ENCODE measurements at places on chromosomes 2 and 18.

- no peak for DNase-seq
Observed at GRCh38 chr2:98830571-98831145, 99.7 kb upstream of the MGAT4A start.

GRCh38 chr18:69469444-69469919 lies 68.8 kb downstream of the DOK6 start:
- DNase-seq: no peak

DNA sequence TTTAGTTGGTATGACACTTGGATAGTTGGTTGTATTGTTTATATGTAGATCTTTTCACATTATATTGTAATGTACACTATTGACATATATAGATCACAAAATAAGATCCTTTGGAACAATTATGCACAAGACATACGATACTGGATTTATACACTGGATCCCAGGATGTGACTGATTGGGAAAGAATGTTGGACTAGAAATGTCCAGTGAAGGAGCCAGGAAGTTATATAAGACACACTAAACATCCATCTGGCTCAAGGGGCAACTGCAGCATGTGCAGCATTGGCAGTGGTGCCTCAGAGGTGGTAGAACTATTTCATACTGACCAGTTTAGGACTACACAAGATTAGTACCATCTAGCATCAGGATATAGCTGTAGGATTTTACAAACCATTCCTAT lies 104.9 kb downstream of the TRABD2A start:
- no peak for DNase-seq

- no peak for DNase-seq
Observed at GRCh38 chr18:50142441-50143120, 52.4 kb downstream of the MYO5B start.

DNA sequence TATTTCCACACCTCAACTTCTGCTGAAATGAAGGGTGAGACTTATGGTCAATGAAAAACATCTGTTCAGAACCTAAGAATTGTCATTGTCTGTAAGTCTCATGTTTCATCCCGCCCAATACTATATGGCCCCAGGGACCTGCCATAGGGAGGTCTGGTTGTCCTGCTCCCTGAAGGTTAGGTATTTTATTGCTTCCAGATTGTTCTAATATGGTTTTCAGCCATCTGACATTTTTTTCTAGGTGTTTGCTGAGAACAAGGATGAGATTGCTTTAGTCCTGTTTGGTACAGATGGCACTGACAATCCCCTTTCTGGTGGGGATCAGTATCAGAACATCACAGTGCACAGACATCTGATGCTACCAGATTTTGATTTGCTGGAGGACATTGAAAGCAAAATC lies 7.3 kb downstream of the XRCC5 start:
- no peak for DNase-seq

DNA sequence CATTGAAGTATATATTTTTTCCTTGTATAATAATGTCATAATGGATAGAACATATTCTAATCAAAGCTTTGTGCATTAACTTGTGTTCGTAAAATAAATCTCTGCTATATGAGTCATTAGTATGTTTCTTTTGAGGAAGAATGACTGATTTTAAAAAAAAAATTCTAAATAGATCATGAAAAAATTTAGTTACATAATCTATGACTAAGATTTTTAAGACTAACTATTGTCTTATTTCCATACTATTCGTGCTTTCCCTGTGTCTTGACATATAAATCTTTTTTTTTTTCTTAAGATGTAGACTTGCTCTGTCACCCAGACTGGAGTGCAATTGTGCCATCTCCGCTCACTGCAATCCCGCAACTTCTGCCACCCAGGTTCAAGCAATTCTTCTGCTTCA lies 226.1 kb downstream of the DSEL start:
- no peak for DNase-seq

GRCh38 chr2:238895891-238896600 lies 48.2 kb downstream of the TWIST2 start:
- no peak for DNase-seq

- DNase-seq: no peak
Observed at GRCh38 chr2:40300391-40300790, 151.5 kb downstream of the SLC8A1 start.

GRCh38 chr18:47983055-47983454 lies 52.6 kb upstream of the SMAD2 start:
- DNase-seq: no peak

- DNase-seq: no peak
Observed at GRCh38 chr18:51236225-51236624, 38.7 kb upstream of the MEX3C start.

DNA sequence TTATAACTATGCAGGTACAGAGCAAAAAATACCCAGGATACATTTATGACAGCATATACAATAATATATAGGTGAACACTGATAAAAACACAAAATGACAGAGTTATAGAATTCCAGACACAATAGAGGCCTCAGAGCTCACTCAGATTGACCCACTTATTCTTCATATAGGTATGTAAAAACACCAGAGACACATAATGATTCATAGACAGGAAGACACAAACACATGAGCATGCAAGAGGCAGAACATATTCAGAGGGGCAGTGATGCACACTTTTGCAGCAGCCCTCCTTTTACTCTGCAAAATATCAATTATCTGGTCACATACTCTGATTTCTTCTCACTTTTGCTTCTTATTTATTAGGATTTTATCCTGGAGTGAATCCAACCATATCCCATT lies 633.3 kb upstream of the ACVR2A start:
- no peak for DNase-seq

DNA sequence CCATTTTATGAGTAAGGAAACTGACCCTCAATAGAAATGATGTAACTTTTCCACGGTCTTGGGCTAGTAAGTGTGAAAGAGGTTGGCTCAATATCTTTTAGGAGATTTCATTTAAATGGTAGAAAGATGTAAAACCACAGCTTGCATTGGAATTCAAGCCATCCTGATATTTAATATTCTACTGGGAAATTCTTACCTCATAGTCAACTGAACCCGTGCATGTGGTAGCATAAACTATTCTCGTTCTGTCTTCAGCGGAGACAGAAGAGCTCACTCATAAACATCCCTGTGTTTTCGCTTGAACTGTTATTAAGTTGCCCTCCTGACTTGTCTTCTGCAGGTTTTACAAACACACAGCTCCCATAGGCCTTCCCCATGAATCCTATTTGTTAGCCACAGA lies 8.5 kb upstream of the SPATS2L start:
- no peak for DNase-seq

DNA sequence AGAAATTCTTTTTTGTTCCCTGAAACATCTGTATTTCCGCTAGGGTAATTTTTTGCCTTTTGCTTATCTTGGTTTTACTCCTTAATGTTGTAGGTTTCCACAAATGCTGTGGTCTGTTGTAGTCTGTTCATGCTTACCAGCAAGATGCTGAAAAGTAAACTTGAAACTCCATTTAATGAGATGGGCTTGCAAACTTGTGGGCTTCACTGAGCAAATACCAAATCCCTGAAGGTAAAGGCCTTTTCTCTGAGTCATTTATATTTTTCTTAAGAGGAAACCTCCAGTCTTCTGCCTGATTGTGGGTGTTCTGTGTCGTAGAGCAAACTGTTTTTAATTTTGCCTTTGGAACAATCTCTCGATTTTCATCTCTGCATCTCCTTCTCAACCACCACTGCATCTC lies 9.3 kb downstream of the SP140 start:
- no peak for DNase-seq

GRCh38 chr2:168185583-168186274 lies 61.7 kb downstream of the STK39 start:
- no peak for DNase-seq

DNA sequence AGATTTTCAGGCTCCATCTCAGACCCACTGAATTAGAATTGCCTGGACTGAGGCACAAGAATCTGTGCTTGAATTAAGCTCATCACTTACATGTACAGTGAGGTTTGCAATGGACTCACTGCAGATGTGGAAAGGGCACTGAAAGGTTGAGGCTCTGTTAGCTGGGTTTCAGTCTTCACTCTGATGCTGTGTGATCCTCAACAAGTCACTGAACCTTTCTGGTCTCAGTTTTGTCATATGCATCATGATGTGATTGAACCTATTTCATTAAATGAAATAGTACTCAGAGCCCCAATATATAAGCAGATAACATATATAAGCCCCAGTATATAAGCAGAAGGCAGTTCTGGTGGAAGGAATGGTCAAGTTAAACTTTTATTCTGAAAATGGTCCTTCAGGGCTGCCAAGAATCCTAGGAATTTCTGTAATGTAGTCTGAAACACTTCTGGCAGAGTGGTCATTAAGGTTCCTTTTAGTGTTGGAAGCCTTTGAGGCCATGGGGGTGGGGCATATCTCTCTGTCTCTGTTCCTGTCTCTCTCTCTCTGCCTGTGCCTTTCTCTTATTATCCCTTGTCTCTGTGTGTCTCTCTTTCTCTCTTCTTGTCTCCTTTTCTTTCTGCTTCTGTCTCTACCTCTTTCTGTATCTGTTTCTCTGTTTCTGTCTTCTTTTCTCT lies 110.4 kb downstream of the ADCYAP1 start:
- DNase-seq: no peak

DNA sequence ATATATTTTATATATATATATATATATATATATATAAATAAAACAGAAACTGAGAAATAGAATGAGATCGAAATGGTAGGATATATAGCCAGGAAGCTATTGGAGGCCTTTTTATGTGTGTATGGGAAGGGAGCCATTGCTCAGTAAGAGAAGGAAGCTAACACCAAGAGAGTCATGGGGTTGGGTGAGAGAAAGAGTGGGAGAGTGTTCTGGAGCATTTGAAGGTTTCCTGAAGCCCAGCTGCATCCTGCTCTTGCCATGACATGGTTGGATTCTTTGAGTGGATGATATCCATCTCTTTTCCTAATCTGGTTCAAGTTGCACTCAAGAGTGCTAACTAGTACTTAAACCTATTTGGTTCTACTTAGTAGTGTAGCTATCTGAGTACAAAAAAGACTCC lies 282.3 kb downstream of the DYSF start:
- DNase-seq: no peak

DNA sequence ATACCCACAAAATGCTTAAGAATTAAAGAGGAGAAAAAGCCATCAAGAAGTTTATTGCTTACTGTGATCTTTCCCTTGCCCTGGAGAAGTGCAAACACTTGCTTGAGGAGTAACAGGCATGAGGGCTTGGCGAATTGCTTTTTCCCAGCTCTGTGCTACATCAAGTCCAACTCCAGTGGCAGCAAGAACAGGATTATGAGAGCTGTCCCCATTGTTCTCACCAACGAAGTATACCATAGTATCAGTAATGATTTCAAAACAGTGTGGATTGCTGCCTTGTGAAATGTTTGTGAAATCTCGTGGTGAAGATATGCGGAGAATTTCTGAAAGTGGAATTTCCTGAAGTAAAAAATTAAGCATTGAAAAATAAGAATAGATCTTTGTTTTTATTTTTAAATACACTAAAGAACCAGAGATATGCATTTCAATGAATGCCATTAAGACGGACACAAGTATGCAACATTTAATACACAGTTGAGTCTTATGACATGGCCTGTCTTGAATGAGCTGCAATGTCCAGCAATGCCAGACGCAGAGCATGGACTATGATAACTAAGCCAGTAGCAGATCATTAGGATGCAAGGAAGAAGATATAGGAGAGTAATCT lies 43.0 kb downstream of the NDUFAF7 start:
- no peak for DNase-seq

GRCh38 chr18:75214332-75214690 lies 3.7 kb downstream of the TSHZ1 start:
- DNase-seq: no peak

- no peak for DNase-seq
Observed at GRCh38 chr2:109322111-109322510, 193.1 kb downstream of the SH3RF3 start.

- no peak for DNase-seq
Observed at GRCh38 chr2:105896765-105897163, 152.1 kb downstream of the NCK2 start.

- no peak for DNase-seq
Observed at GRCh38 chr2:235066895-235067294, 115.1 kb downstream of the SH3BP4 start.

- no peak for DNase-seq
Observed at GRCh38 chr2:79373358-79374130, 139.3 kb upstream of the CTNNA2 start.

- no peak for DNase-seq
Observed at GRCh38 chr18:45232061-45232460, 383.2 kb upstream of the SLC14A2 start.

- no peak for DNase-seq
Observed at GRCh38 chr2:20012282-20013125, at the start of gene MATN3. Gene MATN3 (minus strand): TSS chr2:20012668. CDS start chr2:20012631, 37 bp downstream.

DNA sequence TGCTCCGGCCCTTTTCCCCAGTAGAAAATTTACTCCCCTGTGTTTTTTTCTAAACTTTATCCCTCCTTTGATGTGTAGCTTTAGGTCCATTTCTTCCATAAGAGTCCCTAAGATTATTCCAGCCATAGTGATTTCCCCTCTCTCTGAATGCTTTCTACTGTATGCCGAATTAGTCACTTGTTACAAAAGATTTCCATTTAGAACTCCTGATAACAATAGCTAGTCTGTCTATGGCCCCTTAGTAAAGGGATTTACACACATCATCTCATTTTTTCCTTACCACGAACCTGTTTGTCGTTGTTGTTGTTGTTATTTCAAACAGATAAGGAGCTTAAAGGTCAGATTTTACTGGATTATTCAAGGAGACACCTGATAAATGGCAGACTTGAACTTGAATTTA lies 256.1 kb downstream of the PAX3 start:
- DNase-seq: no peak

DNA sequence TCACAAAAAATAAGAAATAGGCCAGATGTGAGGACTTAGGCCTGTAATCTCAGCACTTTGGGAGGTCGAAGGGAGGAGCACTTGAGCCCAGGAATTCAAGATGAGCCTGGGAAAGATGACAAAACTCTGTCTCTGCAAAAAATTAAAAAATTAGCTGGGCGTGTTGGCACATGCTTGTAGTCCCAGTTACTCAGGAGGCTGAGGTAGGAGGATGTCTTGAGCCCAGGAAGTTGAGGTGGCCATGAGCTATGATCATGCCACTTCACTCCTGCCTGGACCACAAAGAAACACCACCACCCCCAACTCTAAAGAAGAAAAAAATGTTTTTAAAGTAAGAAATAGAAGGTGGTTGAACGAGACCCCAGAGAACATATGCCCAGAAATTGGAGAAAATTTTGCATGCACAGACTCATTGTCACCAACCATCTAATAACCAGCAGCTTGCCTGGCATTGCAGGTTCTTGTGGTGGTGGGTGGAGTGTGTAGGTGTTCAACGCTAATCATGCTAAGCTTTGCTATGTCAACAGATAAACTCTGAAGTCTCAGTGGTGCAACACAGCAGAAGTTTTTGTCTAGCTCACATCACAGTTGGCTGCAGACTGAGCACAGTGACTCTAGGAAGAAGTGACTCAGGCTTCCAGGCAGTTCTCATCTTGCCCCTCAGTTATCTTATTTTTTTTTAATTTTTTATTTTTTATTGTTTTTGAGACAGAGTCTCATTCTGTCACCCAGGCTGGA lies 18.6 kb downstream of the ARL4C start:
- no peak for DNase-seq

GRCh38 chr2:118496870-118497611 lies 350.4 kb downstream of the EN1 start:
- no peak for DNase-seq

Measured in vagina (tissue), 2 donors.